Gastrocnemius medialis (tissue), 4 donors: ENCODE measurements at places on chromosomes 1 and 21. TPM values are rescaled to one million over a fixed set of nuclear protein-coding genes. Genes with fewer than 3 reads are reported as not detected.

DNA sequence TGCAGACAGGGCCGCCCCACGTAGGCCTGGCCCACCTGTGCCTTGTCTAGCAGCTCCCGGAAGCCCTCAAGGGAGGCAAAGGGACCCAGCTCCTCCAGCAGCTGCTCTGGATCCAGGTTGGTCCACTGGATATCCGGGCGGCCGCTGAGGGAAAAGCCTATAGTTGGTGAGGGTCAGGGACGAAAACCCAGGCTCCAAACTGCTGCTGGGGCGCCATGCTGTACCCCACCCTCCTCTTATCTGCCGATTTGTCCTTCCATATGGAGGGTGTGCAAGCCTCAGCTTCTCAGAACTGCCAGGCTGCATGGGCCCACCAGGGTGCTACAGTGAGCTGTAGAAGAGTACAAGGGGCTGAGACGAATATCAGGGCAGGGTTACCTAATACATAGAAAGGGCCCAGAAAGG lies 12.2 kb downstream of the PTCH2 start:
- DNase-seq = no peak

DNA sequence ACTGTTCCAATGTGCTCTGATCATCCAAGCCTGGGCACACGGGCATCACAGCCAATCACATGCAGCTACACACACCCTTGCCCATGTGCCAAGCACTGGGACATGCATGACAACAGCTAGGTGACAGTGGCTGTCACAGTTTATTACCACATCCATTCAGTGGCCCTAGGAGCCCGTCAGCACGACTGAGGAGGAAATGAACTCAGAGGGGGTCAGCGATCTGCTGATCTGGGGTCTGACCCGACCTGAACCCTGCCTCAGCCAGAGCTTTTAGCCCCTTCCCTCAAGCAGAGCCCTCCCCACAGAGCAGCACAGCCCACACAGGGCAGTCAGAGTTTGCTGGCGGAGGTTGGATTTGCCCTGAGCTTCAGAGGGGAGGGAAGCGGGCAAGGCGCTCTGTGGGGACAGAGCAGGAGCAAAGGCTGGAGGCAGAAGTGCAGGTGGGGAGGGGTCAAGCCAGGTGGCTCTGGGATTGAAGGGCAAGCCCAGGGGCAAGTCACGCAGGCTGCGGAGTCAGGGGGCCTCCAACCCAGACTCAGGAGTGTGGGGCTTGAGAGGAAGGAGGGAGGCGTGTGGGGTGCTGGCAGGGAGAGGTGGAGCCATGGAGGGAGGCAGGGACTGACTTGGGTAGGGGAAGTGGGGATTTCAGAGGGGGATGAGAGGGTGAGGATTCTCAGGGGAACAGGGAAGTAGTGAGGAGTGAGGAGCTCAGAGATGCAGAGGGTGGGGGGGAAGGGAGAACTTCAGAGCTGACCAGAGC lies 10.4 kb downstream of the SH3BGRL3 start:
- no peak for DNase-seq

- no peak for DNase-seq
Measured at GRCh38 chr1:219692981-219693380, 80.1 kb upstream of the ZC3H11B start.

- DNase-seq = no peak
Measured at GRCh38 chr21:44511219-44511937, 28.6 kb downstream of the KRTAP10-1 start.

- DNase-seq = peak; percentile 61
Measured at GRCh38 chr1:42958488-42959319, at the start of gene SLC2A1. Gene SLC2A1 (minus strand): TSS chr1:42958868. CDS start chr1:42958651, 217 bp downstream.

DNA sequence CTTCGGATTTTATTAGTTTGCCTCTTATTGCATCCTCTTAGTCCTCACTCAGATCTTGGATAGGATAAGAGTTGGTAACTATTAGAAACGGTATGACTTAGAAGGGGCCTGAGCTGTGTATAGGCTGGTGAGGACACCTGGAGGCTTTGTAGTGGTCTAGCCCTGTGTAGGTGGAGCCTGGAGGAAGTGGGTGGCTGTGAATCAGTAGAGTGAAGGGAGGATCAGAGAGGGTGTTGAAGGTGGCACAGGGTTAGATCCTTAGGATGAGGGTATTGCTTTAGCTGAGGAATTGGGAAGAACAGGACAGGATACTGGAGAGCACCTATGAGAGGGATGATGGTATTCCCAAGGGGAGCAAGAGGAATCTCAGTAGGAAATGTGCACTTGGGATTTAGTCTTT lies 5.7 kb downstream of the VANGL1 start:
- DNase-seq = no peak

DNA sequence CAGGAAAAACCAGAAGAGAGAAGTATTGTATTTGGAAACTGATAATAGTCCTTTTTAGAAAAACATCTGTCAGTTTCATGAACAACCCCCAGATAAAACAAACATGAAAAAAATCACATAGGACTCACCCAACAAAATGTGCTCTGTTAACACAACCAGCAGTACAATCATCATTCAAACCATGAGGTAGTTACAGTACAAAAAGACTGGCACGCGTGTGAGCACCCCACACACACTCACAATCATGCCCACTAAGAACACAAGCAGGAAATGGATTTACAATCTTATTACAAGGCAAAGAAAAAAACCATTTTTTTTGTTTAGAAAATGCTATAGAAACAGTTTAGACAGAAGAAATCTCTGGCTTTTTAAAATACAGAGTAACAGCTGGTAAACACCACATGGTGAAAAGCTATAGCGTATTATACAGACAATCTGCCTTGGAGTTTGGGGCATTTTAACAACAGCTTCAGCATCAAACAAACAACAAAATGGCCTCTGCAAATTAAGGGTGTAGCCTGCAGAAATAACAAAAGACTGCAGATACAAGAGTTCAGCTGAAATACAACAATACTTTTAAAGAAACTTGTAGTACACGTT lies 180.0 kb downstream of the CDC7 start:
- DNase-seq = no peak

GRCh38 chr1:230753586-230754251 lies 6.5 kb downstream of the CAPN9 start:
- no peak for DNase-seq

GRCh38 chr21:37546949-37547614 lies 180.5 kb downstream of the DYRK1A start:
- DNase-seq = no peak

DNA sequence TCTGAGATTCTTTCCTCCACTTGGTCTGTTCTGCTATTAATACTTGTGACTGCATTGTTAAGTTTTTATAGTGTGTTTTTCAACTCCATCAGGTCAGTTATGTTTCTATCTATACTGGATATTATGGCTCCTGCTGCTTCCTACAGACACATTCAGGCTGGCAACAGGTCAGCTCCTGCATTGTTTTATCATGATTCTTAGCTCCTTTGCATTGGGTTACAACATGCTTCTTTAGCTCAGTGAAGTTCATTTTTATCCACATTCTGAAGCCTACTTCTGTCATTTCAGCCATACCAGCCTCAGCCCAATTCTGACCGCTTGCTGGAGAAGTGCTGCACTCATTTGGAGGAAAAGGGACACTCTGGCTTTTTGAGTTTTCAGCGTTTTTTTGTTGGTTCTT lies 37.3 kb upstream of the F3 start:
- no peak for DNase-seq

GRCh38 chr1:215545096-215545495 lies 22.0 kb upstream of the KCTD3 start:
- DNase-seq = no peak

- DNase-seq = no peak
Measured at GRCh38 chr1:173297798-173298391, 90.8 kb upstream of the TNFSF4 start.

- no peak for DNase-seq
Measured at GRCh38 chr1:51346086-51346942, 16.0 kb upstream of the TTC39A start.

GRCh38 chr1:43425045-43425444 lies 28.7 kb downstream of the HYI start:
- no peak for DNase-seq

- DNase-seq = no peak
Measured at GRCh38 chr1:14321422-14321821, 277.1 kb upstream of the KAZN start.

DNA sequence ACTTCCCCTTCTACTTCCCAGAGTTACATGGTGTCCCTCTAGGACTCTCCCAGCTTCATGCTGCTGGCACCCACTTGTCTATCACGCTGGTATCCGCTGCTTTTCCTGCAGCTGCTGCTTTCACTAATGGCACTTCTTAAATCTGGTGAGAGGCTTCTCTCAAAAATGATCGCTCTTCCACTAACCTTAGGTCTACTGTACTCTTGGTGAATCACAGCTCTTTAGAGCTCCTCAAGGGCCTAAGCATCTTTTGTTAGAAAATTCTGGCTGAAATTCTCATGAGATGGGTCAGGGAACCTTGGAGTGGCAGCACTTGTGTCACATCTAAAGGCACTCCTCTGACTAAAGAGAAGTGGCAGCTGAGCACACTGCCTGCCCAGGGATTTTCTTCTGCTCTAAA lies 32.1 kb downstream of the ZMYND12 start:
- DNase-seq = no peak

GRCh38 chr1:218350801-218351266 lies 5.7 kb downstream of the TGFB2 start:
- no peak for DNase-seq

Gene CRNN
- total RNA-seq = not detected

Gene HHAT
- 0.31 TPM for total RNA-seq

Gene GIPC2
- total RNA-seq = 1.5 TPM

Gene LMOD1
- 19.6 TPM for total RNA-seq

Gene IL24
- not detected for total RNA-seq

Gene LIPI
- total RNA-seq = not detected

Gene NTMT2
- total RNA-seq = not detected

Gene FAM110D
- total RNA-seq = 3.1 TPM

Gene S100A9
- total RNA-seq = 205 TPM
